ENCODE measurements at places on chromosomes 16 and 17. TPM values are rescaled to one million over a fixed set of nuclear protein-coding genes. Genes with fewer than 3 reads are reported as not detected.

Gene TBL3
- 25.4 TPM for total RNA-seq

DNA sequence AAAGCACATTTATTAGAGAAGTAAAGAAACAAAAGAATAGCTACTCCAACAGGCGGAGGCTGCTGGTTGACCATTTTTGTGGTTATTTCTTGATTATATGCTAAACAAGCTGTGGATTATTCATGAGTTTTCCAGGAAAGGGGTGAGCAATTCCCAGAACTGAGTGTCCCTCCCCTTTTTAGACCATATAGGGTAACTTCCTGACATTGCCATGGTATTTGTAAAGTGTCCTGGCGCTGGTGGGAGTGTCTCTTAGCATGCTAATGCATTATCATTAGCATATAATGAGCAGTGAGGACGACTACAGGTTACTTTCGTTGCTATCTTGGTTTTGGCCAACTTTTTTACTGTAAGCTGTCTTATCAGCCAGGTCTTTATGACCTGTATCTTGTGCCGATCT is 12.2 kb upstream of the HS3ST4 start:
- DNase-seq, result no peak

DNA sequence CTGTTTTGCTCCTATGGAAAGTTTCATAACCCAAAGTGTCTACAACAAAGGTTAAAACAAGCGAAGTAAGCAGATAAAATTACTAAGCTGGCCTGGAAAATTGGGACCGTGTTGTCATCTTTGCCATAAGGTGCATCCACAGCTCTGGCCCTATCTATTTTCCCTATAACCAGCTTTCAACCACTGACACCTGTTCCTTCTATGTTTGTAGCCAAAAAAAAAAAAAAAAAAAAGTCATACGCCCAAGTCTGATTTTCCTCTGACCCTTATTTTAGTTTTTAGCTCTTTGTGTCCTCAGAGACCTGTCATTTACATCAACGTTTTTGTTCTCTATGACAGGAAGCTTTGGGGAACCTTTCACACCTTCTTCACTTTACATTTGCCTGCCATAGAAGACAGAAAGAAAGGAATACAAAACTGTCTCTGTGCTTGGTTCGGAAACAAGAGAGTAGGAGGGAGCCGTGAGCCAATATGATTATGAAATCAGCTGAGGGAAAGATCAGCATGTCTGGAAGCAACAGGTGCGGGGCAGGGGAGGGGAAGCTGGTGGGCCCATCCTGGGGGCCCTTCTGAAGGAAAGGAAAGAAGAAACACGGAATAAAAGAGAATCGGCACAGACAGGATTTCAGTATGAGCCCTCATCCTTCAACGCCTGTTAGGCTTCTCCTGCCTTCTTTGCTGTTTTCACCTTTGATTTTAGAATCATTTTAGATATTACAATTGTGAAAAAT is 8.5 kb downstream of the HS3ST3A1 start:
- DNase-seq, result no peak

DNA sequence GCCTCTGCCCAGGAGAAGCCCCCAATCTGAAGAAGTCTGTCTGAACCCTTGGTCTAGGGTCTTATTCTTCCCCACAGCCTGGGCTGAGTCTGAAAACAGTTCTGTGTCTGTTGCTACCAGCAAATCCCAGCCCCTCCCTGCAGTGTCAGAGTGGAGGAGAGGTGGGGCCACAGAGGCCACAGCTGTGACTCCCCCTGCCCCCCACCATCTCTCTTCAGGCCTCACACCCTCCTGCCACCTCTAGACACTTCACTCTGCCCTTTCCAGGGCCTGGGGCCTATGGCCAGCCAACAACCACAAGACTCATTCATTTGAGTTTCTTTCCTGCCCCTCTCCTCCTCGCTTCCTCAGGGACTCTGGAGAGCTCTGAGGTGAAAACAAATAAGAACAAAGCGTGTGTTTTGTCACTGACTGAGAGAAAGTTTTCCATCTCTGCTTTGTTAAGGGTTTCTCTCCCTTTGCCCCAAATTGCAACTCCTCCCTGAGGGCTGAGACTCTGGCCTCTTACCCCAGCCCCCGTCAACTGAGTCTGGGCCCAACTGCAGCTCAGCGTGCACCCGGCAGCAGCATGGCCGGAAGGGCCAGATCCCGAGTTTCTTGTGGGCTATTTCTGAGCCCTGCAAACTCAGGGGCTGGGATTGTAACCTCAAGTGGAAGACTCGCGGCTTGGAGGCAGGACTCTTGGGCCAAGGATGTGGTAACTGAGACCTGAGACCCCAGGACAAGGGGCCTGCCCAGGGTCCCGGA is 13.2 kb downstream of the C17orf50 start:
- DNase-seq, result no peak

DNA sequence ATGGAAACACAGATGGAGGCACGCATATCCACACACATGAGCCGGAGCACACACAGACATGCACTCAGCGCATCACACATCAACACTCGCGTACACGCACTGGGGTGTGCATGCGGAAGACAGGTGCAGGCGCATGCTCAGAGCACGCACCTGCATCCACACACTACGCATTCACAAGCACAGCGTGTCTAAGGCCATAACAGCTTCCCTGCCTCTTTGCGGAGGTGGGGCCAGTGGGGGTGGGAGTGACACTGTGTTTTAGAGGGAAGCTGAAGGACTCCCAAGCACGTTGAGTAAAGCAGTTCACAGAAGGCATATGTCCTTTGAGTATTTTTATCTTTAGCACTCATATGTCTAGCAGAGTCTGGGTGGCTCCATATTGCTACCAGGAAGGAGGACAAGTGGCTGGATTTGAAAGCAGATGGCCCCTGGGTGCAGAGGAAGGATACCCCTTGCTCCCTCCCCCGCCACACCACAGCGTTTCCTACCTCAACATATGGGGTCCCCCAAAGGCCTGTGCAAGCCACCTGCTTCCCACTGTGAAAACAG is 68.6 kb upstream of the TOB1 start:
- no peak for DNase-seq

- DNase-seq, result no peak
Measured at GRCh38 chr16:77373726-77374125, 61.1 kb downstream of the ADAMTS18 start.

- peak; percentile 75 for DNase-seq
Measured at GRCh38 chr17:12627177-12627629, 38.5 kb upstream of the MYOCD start.

Data from sigmoid colon (tissue), 7 donors.